Neuronal stem cell (in vitro differentiated cells): ENCODE measurements at places on chromosomes 1 and 21.

- no peak for DNase-seq
Measured at GRCh38 chr1:11334821-11335220, 61.8 kb downstream of the UBIAD1 start.

DNA sequence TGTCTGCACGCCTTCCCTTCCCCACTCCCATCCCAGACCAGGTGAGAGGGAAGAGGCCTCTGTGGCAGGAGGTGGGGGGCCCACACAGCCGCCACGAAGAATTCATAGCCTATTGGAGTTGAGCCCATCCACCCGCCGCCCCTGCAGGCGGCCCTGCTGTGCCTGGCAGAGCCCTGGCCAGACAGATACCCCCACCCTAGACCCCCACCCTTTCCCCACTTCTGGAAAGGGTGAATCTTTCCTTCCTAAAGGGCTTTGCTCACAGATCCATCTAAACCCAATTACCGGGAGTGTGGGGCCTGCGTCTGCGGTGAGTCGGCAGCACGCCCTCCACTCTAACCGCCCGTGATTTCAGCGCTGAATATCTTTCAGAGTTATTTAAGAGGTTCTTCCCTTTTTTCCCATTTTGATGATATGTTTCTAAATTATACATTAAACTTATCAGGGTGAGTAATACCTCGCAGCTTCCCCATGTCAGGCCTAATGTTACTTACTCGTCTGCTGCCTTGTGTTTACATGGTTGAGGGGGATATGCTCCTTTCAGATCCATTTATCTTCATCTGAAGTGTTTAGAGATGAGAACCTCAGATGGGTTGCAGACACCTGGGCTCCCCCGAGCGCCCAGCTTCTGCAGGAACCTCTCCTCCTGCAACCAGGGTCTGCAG lies 183.9 kb upstream of the VAMP3 start:
- no peak for DNase-seq

DNA sequence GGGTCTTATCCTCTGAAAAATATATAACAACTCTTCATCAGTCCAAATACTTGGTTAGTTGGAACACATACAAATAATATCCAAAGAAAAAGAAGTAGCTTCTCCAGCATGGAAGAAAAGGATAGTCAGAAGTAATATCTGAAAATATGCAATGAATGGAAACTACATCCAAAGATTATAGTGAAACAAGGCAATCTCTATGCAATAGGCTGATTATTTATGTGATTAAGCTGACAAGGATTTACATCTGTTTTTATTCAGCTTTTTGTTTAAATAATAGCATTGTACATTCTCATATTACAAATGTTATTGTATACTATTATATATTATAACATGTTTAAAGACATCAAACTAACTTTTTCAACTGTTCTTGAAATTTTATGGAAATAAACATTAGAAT lies 15.3 kb upstream of the TGFBR3 start:
- DNase-seq: no peak

- no peak for DNase-seq
Measured at GRCh38 chr1:51955797-51956527, 34.5 kb downstream of the RAB3B start.

DNA sequence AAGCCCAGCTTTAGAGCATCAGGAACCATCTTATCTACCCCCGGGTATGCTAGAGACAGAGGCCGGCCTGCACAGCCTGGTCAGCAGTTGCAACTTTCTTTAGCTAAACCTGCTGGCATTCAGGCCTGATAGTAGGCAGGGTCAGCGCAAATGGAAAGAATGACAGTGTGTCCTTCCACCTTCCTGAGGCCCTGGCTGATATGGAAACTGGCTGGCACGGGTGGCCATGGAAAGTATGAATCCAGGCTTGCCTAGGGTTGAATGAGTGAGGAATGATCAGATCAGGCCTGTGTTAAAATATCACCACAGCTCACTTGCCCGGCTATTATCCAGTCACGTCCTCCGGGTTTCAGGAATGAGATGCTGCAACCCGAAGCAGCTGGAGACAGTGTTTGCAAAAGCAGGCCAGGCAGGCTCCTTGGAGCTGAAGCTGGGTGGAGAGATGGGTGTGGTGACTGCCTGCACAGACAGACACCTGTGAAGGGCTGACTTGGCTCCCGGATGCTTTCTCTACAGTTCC lies 34.7 kb downstream of the RCAN1 start:
- DNase-seq: no peak

GRCh38 chr1:110676970-110677369 lies 2.2 kb upstream of the KCNA3 start:
- DNase-seq: no peak

DNA sequence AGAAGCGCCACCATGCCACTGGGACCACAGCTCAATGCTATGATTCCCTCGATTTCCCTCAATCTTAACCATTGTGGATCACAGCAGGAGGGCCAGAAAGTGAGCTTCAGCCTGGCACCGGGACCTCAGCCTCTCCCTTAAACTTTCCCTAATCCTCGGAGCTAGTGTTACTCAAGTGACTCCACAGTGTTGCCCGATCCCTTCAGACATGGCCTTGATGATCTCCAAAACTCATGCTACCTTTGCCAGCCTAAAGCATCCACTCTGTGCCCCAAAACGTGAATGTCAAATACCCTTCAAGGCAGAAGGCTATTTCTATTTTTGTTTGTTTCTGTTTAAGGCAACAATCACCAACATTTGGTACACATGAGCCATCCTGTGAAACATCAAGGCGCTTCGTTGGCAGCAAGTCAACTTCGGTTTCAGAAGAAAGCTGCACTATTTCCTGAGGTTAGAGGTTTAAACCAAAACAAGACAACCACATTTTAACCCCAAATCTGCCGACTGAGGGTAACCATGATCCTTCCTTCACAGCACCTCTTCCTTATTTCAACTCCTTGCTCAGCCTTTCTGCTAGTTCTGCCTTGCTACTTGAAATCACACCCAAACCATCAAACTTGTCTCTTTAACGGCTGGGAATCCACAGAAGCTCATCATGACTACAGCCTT lies 94.4 kb upstream of the KRTAP19-8 start:
- no peak for DNase-seq

DNA sequence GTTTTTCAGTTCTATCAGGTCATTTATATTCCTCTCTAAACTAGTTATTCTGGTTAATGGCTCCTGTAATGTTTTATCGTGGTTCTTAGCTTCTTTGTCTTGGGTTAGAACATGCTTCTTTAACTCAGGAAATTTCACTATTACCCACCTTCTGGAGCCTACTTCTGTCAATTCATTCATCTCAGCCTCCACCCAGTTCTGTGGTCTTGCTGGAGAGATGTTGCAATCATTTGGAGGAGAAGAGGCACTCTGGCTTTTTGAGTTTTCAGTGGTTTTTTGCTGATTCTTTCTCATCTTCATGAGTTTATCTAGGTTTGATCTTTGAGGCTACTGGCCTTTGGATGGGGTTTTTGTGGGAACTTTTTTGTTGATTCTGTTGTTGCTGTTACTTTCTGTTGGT lies 213.0 kb downstream of the BRINP2 start:
- no peak for DNase-seq

DNA sequence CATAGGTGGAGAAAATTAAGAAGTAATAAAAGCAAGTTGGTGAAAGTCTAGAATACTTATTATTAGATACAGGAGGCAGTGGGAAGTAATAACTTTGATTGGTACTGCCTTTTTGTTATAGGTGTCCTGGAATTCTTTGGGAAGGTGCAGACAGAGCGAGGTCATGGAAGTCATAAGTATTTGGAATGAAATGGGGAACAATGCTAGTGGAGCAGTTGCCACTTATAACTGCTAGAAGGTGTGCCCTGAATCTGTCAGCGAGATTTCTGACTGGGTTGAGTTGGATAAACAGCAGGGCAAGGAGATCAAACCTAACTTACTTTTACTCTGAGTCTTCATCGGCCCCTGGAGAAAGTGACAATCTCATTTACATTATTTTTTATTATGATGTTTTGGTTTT lies 69.6 kb downstream of the LHX9 start:
- DNase-seq: no peak

- DNase-seq: no peak
Measured at GRCh38 chr21:36654796-36655325, 44.1 kb upstream of the SIM2 start.

DNA sequence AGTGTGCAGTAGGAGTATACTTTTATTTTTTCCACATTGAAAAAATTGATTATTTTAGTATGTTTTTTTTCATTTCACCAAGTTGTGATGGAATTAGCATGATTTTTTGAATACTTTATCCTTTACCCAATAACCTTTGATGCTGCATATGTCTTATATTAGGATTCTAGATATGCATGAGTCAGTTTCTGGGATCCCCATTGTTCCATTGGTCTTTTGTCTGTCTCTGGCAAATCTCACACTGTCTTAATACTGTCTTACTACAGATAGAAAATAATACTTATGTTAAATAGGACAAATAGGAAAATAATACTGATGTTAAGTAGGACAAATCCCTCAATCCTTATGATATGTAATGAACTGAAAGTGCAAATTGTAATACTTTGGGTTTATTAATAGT lies 54.3 kb upstream of the ASB17 start:
- no peak for DNase-seq

GRCh38 chr1:213989002-213989855 lies 1.5 kb downstream of the PROX1 start:
- no peak for DNase-seq
